ENCODE measurements at places on chromosomes 6 and 20.

DNA sequence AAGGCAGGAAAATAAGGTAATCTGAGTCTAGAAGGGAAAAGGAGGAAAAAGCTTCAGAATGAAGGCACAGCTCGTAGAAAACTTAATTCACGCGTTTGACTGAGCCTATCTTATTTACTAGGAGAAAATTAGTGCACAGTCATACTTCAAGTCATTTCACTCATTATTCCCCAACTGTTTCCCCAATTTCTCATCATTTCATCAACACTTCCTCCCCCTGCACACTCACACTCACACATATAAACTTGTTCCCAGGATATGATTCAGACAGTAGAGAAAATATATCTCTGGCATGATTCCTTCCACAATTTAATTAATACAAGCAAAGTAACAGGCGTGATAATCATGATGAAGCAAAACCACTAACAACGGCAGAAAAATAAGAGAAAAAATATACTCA is 94.5 kb upstream of the F13A1 start:
- DNase-seq: no peak

DNA sequence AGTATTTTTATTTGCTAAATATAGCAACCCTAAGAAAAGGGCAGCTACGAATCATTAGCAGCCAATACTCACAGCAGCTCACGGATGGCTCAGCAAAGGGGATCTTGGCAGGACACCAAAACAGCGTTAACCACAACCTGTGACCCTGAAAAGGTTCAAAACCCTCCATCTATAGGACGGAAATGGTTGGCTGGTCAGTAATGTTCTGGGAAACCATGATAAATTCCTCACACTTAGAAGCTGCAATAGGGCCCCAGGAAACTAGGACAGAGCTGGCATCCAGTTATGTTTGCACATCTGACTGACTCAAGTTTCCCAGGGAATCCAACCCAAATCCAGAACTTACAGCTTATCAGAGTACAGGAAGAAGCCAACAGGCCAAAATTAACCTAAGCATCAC is 30.9 kb upstream of the PTPRT start:
- DNase-seq: no peak

DNA sequence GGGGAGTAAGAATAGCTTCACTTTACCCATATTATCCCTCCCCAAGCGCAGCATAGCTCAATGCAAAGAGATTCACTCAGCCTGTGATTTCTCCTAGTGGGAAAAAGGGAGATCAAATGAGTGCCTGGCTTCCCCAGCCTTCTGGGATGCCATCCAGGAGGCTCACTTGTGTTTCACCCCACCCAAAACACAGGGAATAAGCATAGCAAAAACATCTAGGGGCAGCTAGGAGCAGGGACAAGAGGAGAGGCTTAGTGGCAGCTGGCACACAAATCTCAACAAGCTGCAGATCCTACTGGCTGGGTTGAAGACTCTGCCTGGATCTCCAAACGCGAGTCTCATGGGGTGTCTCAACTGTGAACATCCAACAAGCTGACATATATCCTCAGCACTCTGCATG is 715.8 kb downstream of the RNF144B start:
- no peak for DNase-seq

DNA sequence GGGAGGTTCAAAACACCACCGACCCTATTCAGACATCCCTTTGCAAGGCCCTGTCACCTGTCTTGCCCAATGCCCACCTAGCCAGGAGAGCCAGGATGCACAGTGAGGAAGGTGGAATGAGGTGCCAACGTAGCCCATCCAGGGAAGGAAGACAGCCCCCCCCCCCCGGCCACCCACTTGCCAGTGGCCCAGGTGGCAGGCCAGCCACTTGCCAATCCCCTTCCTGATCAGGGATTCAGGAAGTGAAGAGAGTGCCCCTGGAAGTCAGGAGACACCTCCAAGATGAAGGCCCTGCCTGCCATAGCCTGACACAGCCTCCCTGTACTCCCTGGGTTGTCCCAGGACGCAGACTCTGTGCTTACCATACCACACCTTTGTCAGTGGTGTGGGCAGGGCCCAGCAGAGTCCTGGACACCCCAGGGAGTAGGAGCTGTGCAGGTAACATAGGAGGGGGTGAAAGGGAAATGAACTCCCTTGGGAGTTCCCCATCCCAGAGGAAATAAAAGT is 54.7 kb downstream of the MRPL14 start:
- DNase-seq: no peak

GRCh38 chr20:1281279-1282057 is 15.4 kb downstream of the SNPH start:
- DNase-seq: no peak

DNA sequence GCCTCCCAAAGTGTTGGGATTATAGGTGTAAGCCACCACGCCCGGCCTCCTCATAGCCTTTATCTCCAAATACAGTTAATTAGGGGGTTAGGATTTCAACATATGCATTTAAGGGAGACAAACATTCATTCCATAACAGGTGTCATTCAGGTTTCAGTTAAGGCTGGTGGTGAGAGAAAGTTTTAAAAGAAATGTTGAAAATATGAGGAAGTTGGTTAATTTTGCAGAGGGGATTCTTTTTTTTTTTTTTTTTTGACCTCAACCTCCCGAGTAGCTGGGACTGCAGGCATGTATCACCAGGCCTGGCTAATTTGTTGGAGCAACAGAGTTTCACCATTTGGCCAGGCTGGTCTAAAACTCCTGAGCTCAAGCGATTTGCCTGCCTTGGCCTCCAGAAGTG is 12.5 kb upstream of the EBF4 start:
- DNase-seq: no peak

- DNase-seq: no peak
These were observed 40.4 kb downstream of the MAPK14 start for GRCh38 chr6:36068012-36068392.

DNA sequence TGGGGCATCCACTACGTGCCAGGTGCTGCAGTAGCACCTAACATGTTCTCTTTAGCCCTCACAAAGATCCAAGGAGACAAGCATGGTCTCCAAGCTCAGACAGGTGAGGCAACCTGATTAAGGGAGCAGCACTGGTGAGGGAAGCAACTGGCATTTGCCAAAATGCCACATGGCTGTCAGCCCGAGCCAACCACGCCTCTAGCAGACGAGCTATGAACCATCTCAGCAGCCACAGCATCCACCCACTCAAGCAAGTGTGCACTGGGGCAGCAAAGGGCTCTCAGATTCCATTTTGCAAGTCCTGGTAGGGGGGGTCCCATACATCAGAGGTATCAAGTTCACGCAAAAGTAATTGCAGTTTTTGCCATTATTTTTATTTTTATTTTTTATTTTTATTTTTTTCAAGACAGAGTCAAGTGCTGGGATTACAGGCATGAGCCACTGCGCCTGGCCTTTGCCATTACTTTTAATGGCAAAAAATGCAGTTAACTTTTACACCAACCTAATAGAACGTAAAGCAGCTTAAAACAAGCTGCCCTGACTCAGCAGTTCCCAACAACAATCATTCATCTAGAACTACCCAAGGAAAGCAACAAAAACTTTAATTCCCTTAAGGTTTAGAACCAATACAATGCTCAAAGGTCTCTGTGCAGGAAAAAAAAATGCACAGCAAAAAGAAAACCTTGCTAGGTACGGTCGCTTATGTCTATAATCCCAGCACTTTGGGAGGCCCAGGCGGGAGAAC is 36.3 kb upstream of the SPDEF start:
- DNase-seq: no peak

DNA sequence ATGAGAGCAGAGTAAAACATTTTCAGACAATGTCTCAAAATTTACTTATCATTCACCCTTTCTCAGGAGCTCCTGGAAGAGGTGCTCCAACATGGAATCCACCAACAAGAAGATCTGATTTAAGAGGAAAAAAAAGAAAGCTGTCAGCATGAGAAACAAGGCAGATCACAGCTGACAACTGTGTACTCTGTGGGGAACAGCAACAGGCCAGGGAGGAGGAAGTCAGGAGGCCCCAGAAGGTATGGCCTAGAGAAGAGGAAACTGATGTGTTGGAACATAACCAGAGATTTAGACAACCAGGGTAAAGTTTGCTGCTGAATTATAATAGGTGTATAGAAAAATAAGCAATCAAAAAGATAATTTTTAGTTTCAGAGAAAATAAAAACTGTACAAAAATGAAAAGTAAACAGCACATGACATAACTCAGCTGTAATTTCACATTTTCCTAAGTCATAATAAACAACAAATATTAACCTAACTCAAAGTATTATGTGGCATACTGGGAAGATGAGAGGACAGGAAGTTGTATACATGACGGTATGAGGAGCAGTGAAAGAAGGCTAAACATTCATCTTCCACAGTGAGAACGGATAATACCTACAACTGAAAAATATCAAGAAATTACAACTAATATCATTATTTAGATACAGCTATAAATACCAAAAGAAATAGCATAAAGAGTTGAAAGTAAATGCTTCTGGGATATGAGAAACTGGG is 113.6 kb upstream of the EMILIN3 start:
- peak; percentile 69 for DNase-seq

- no peak for DNase-seq
These were observed 20.6 kb downstream of the SLC17A9 start for GRCh38 chr20:62972845-62973745.

DNA sequence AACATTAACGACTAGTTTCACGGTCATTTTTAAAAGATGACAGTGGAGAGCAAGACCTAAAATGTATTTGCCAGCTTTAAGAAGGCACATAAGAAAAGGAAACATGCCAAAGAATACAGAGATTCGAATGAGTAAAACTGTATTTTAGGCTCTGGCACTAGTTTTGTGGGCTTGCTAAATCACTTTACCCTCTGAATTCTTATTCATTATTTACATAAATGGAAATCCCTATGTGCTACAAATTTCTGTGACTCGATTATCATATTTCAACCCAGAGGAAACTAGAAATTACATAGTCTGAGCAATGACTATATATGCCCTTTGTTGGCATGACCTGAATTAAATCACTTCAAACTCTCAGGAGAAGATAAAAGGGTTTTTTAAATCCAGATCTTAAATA is 441.7 kb upstream of the RNF217 start:
- no peak for DNase-seq

DNA sequence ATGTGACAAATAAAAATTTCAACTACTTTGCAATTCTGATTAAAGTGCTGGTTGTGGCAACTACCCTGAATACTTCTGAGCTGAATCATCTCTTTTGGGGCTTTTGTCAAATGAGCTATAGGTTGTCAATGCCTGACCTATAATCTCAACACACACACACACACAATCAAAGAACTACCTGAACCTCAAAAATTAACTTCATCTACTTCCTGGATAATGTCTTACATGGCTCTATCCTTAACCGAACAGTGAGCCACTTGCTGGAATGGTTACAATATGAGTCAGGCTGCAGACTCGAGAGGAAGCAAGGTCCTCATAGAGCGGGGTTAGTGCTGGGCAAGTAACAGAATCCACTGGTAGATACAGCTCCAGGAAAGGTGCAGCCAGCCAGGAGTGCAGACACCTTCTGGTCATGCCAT is 70.6 kb upstream of the DST start:
- peak; percentile 85 for DNase-seq
